Pancreas (tissue), 10 donors: ENCODE measurements at places on chromosomes 12 and 14. TPM values are rescaled to one million over a fixed set of nuclear protein-coding genes. Genes with fewer than 3 reads are reported as not detected.

- DNase-seq = no peak
Measured at GRCh38 chr14:103067231-103067954, 10.0 kb upstream of the CDC42BPB start.

SSTR1 gene
- 2.3 TPM for total RNA-seq

DNA sequence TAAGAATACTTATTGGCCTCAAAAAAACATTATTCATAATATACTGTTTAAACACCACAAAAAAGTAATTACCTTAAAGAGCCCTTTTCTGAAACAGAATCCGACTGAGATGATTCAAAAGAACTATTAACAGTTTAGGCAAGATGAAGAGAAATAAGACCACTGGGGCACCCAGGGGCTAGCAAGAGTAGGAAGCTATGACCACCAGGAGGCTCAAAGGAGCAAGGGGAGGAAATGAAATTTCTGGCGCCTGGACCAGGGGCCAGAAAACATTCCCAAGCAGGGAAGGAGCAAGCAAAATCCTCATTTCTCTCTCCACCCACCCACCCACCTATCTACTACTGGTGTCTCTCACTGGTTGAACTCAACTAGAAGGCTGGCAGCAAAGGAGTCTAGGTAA is 6.3 kb upstream of the DCAF4 start:
- no peak for DNase-seq

- DNase-seq = no peak
Measured at GRCh38 chr12:32377344-32378055, 21.9 kb upstream of the FGD4 start.

- no peak for DNase-seq
Measured at GRCh38 chr14:86035882-86036281, 505.9 kb downstream of the FLRT2 start.

KRT6A gene
- not detected for total RNA-seq

DNA sequence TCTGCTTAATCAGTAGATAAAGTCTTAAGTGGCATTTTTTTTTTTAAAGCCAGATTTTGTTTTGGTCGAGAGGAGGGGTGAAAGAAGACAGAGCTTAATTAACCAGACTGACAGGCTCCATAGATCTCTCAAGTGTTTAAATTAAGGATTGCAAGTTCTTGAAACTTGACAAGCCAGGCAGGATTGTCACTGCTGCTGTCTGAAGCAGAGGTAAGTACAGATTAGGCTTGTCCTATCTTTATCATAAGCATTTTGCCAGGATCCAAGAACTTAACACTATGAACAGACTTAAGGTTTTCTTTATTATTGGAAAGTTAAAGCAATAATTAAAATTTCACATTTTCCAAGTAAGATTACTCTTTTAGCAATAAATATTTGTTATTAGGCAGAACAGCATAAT is 179.6 kb upstream of the LMO3 start:
- no peak for DNase-seq

DEGS2 gene
- total RNA-seq = 4.5 TPM

DNA sequence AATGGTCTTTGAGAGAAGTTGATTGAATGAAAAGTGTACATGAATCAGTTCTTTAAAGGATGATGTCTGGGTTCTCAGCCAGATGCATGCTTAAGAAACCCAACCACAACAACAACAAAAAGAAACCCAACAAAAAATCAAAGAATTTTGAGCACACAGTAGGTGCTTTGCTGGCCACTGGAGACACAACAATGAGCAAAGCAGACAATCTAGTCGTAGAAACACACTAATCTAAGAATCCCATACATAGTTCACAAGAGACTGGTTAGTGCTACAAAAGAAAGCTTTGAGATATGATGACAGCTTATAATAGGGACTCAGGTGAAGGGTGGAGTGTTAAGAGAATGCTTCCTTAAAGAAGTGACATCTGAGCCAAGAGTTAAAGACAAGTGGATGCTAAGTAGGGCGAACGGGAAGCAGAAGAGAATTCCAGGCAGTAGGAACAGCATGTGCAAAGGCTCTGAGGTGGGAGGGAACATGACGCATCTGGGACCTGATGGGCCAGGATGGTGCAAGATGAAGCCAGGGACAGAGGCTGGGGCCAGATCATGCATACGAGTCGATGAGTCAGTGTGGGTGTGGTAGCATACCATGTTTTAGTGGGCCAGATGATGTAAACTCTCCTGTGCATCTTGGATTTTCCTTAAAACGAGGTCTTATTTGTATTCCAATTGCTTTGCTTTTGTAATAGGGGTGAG is 4.6 kb upstream of the HIP1R start:
- no peak for DNase-seq

GRCh38 chr14:33307691-33308251 is 369.1 kb downstream of the NPAS3 start:
- DNase-seq = no peak

DNA sequence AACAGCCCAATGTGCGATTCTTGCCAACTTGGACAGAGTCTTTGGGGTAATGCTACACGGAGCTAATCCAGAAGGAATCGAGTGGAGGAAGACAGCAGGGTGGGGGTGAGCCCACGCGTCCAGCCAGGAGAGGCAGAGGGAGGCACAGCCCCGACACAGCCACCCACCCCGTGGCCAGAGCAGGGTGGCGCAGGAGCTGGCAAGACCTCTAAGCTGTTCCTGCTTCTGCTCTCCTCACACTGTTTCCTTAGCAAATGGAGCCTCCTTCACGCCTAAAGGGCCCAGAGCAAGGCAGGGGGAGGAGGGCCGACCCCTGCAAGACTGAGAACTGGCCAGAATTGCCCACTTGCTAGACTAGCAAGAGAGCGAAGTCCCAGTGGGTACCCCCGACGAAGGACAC is 91.5 kb downstream of the FBXL14 start:
- DNase-seq = no peak

DNA sequence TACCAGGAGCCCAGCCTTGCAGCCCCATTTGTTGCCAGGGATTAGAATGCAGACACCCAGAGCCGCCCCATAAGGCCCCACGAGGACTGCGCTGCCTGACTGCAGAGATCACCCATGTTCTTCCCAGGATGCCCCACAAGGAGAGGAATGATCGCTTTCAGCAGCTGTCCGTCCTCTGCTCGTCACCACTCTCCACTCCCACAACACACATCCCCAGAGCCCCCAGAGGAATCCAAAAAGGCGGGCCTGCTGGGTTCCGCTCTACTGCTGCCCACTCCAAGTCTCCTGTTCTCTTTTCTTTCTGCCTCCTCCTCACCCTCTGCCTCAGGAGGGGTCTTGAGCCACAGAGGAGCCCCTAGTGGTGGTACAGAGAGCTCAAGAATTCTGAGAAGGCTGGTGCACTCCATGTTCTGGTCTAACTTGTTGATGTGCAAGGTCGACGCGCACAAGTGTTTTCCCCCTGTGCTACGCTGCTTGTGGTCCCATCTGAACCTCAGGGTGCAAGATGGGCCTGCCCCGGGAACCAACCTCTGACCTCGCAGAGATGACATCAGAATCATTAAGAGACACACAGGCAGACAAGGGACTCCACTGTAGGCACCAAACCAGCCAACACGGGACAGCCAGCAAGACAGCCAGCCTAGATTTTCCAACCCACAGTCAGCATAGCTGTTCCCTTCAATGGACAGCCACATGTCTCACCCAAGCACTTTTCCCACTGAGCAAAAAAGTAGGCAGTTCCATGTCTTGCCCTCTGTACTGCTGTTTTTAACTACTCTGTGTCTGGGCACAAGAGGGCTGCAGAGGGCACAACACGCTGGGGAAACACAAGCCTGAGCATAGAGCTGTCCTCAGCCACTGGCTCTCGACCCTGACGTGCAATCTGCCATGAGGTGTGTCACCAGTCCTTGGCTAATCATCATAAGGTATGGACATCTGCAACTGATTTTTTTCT is 29.9 kb downstream of the PXN start:
- DNase-seq = no peak

HOXC10 gene
- total RNA-seq = not detected

GRCh38 chr12:89752341-89752740 is 43.7 kb upstream of the ATP2B1 start:
- DNase-seq = no peak

- DNase-seq = no peak
Measured at GRCh38 chr14:62558451-62558850, 486.8 kb downstream of the KCNH5 start.

KRT73 gene
- total RNA-seq = not detected

GRCh38 chr12:32574585-32574984 is 104.5 kb upstream of the DNM1L start:
- DNase-seq = no peak

DNA sequence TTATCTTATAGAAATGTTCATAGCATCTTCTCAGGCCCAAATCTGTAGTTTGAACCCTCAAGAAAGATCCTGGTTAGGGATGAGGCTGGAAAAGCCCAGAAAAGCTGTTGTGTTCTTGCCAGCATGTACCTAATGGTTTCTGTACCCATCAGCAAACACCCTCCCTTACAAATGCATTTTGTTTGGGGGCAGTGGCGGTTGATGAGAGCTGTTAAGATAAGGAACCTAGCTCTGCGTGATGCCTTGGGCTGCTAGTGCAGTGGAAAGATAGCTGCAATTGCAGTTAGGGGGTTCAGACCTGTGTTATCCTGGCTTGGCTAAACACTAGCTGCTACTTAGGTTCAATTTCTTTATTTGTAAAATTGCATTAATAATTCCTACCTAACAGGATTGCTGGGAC is 3.6 kb downstream of the TPH2 start:
- no peak for DNase-seq

PLEKHH1 gene
- 22.8 TPM for total RNA-seq

DNA sequence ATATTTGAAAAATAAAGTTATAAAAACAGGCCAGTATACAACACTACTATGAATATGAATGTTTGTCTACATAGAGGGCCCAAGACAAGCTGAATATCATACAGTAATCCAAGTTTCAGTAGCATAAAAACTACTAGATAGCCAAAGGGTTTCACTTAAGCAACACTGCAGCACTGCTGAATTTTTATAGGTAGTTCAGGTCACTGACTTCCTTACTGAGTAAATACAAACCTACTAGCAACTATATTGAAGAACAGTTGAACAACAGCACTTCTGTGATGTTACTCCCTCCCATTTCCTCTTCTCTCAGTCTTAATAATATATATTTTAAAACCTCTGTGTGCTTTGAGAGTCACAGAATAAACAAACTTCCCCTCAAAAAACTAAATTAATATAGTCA is 42.7 kb downstream of the GTF2A1 start:
- DNase-seq = no peak

DNA sequence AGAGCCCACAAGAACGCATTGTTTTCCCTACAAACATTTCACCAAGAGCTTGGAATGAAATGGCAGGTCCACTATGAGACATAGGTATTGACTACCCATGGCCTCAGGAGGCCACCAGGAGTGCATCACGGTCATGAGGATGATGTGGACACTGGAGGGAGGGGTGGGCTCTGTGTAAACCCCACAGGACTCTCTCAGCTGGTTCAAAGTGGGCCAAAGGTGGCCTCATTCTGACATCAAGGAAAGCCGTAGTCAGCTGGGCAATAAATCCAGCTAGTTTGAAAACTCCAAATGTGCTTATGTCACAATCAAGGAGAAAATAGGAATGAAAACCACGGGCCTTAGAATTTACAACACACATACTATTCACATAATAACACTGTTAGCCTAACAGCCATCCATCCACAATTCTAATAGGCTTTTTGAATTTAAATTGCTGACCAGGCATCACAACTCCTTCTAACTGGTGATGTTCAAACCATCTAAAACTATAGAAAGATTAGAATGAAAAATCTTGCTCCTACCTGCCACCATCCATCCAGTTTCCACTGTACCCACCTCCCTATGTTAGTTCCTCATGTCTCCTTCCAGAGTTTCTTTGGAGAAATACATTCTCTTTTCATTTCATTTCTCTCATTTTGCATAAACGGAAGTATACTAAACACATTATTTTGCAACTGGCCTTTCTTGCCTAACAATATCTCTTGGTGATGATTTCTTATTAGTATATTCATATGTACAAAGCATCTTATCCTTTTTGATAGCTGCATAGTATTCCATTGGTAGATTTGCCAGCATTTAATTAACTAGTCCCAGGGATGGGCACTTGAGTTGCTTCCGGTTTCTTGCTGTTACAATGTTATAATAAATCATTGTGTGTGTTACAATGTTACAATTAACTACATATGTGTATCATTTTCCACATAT is 21.5 kb downstream of the CMKLR1 start:
- no peak for DNase-seq

- DNase-seq = no peak
Measured at GRCh38 chr14:60544659-60545058, 35.7 kb downstream of the SIX6 start.

KCNMB4 gene
- 0.72 TPM for total RNA-seq

AMHR2 gene
- 1.7 TPM for total RNA-seq

GRCh38 chr14:91732859-91733477 is 1.1 kb upstream of the CATSPERB start:
- no peak for DNase-seq

OGFOD2 gene
- 20.9 TPM for total RNA-seq

DNA sequence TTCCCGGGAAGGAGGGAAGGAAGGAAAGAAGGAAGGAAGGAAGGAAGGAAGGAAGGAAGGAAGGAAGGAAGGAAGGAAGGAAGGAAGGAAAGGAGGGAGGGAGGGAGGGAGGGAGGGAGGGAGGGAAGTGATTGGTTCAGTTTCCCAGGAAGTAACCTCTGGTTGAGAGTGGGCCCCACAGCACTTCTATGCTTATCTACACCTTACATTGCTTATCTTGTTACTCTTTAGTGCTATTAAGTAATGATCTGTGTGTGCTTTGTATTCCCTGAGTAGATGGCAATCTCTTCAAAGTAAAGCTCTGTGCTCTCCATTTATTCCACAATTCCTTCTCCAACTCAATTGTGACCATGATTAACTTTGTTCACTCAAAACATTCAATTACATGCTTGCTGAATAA is 74.6 kb downstream of the SLC38A4 start:
- DNase-seq = no peak

GRCh38 chr12:64299628-64300027 is 77.5 kb upstream of the KICS2 start:
- DNase-seq = no peak

GRCh38 chr14:61565181-61565580 is 130.1 kb upstream of the HIF1A start:
- no peak for DNase-seq

TESPA1 gene
- total RNA-seq = 0.40 TPM

DNA sequence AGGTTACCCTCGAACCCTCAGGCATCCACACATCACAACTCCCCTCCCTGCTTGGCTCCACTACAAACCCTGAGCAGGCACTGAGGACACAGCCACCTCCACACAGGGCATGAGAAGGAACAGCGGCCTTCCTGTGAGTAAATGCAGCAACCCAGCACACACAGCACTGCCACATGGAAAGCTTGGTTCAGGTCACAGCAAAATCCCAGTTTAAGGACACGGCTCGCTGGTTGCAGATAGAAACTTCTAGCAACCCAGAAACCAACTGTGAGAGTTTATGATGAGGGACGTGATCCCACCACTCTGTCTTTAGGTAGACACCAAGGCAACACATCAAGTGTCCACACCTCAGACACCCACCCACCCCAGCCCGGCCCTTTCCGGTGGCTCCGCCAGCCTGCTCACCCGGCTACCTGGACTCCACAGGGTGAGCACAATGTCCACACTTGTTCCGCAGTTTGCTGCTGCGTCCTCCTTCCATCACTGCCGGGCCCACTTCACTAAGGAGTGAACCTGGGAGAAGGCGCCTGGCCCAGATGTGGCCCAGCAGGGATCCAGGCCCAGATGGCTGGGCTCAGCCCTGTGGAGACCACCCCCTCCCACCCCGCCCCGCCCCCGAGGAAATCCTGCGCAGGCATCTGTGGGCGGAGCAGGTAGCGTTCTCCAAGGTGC is 13.2 kb downstream of the CDCA4 start:
- no peak for DNase-seq

GRCh38 chr12:49964849-49965624 is 3.4 kb downstream of the AQP5 start:
- DNase-seq = no peak

GRCh38 chr14:55026793-55027561 is at the start of the genes SOCS4 and WDHD1:
TSS of gene SOCS4 (plus strand) at chr14:55027236. CDS start at chr14:55043042, 15,806 bp downstream.
TSS of gene WDHD1 (minus strand) at chr14:55027099. CDS start at chr14:55026787, 312 bp downstream.
- peak; percentile 99 for DNase-seq

- no peak for DNase-seq
Measured at GRCh38 chr12:112466011-112466422, 47.3 kb downstream of the PTPN11 start.
